SJSA1 (cell line): ENCODE measurements at places on chromosomes 5 and 9. TPM values are rescaled to one million over a fixed set of nuclear protein-coding genes. Genes with fewer than 3 reads are reported as not detected.

Gene APC
- 29.3 and 44.7 TPM in 2 replicates for total RNA-seq

Gene CKMT2
- total RNA-seq = not detected in 2 replicates

Gene RMRP
- 432 and 826 TPM in 2 replicates for total RNA-seq

Gene KCNT1
- not detected in 2 replicates for total RNA-seq

Gene IFNA13
- total RNA-seq = not detected in 2 replicates

Gene FBN2
- 16.1 and 18.5 TPM in 2 replicates for total RNA-seq

Gene CBY3
- total RNA-seq = not detected in 2 replicates

Gene ANKRD18B
- not detected in 2 replicates for total RNA-seq

Gene SLC28A3
- total RNA-seq = 0.11 and 0.13 TPM in 2 replicates

DNA sequence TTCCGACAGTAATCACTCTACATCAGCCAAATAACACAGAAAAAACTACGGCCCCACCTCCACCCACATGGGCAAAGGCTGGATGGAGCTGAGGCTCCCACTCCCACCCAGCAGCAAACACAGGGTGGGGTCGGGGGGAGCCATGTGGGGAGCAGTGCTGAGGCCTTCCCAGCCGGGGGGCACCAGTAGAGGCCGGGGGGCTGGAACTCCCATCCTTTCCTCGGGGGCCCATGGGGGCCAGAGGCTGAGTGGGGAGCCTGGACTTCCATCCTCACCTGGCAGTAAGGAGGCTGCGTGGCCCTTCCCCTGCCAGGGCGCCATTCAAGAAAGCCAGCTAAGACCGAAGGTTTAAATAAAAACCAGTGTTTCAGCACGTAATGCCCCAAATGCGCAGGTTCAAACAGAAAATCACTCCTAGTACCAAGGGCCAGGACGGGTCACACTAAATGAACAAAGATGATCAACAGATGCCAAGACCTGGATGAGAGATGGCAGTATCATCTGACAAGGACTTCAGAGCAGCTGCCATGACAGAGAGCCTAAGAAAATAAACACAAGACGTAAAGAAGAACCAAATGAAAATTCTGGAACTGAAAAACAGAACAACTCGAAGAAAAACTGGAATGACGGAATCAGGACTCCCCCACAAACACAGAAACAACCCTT, 9.4 kb downstream of the CCDC127 start:
- DNase-seq = no peak
- 0 out of 2 replicates have a peak, but pooled peaks cover 5% of the 10 kb centered on the region for H3K4me1 ChIP-seq
- peaks cover 19% of the 10 kb centered on the region for H3K36me3 ChIP-seq
- no peak overlapping the region for H3K4me3 ChIP-seq

DNA sequence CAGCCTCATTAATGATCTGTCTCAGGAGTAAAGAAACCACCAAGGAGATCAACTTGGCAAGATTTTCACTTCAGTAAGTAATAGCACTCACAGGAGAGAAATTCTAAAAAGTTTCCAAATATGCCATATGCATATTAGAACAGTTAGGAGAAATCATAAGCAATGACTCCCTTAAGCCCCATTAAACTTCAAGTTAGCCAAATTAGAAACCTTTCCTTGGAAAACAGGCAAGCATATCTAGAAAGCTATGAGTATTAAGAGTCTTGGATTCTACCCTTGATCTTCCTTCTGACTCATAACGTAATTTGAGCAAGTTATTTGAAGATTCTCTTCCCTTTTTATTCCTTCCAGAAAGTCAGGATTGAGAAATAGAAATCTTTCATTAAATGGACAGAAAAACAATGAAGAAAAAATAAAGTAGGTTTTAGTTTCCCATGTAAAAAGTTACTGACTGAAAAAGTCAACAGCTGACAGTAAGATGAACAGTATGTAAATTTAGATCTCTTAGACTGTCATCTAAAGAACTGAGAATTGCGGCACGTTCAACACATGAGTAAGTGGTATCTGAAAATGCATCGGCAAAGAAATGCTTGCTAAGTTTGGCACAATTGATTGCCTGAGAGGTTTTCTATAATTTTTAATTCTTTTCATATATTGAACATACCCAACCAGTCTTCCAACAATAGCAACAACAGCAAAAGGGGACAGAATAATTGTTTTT, 565.7 kb upstream of the FTMT start:
- H3K4me3 ChIP-seq = no peak overlapping the region
- no peaks in the 10 kb centered on the region for H3K4me1 ChIP-seq
- no peaks in the 10 kb centered on the region; the same call in 1 of the 2 replicates for H3K27me3 ChIP-seq

DNA sequence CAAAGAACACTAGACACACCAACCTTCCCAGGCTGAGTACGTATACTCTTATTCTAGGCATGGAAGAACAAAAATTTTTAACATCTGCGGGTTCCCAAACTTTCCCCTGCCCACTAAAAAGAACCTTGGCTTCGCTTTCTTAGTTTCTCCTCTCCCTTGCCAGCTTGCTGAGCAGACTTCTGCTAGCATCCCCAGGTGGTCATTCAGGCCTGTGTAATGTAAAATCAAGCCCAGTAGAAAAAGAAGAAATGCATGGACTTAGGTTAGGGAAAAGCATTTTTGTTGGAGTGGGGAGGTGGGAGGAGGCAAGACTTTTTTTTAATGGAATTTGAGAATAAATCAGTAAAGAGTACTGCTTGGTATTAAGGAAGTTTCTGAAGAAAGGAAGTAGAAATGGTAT, 331.0 kb upstream of the TLE4 start:
- no peaks in the 10 kb centered on the region for H3K4me1 ChIP-seq
- H3K36me3 ChIP-seq = no peaks in the 10 kb centered on the region
- H3K4me3 ChIP-seq = no peak overlapping the region
- H3K27me3 ChIP-seq = no peaks in the 10 kb centered on the region
- DNase-seq = no peak

- H3K4me1 ChIP-seq = peaks cover 18% of the 10 kb centered on the region
- H3K36me3 ChIP-seq = peaks cover 4% of the 10 kb centered on the region
Measured at GRCh38 chr5:134877159-134877558, 3.0 kb downstream of the TXNDC15 start.

- H3K27me3 ChIP-seq = no peaks in the 10 kb centered on the region
- H3K36me3 ChIP-seq = no peaks in the 10 kb centered on the region
- DNase-seq = peak; percentile 39
- peaks cover 10% of the 10 kb centered on the region for H3K4me1 ChIP-seq
- H3K27ac ChIP-seq = no peak overlapping the region
Measured at GRCh38 chr5:157400741-157401495, 59.1 kb upstream of the NIPAL4 start.

DNA sequence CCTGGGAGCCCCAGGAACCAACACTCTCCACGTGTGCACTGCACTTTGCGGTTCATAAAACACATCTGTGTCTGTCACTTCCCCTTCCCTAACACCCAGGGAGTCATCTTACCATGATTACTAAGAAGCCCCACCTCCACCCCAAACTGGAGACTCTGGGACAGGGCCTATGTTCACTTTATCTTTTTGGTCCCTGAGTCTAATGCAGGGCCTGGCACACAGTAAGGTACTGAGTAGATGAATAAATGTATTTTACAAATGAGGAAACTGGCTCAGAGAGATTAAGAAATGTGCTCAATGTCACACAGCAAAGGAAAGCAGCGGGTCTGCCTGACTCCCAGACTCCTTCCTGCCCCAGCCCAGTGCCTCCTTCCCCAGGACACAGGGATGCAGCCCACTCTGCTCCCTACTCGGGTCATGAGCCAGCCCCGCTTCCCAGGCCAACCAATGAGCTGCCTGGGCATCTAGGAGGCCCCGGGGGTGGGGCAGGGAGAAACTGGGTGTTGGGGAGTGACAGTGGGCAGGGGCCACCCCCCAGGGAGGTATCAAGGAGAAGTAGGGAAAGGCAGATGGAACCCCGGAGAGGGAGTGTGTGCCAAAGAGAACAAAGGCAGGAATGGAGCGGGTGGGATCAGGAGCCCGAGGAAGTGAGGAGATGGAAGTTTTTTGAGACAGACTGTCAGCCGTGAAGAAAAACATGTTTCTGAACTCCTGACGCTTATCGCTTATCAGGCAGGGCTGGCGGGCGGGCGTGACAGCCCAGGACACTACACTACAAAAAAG, 30.5 kb downstream of the SHB start:
- H3K27me3 ChIP-seq = no peaks in the 10 kb centered on the region
- H3K4me3 ChIP-seq = no peak overlapping the region
- H3K4me1 ChIP-seq = peaks cover 53% of the 10 kb centered on the region
- DNase-seq = no peak
- peak overlapping the region; percentile 75 for H3K27ac ChIP-seq

GRCh38 chr5:78647838-78648358, 674 bp downstream of the LHFPL2 start:
- H3K27me3 ChIP-seq = no peaks in the 10 kb centered on the region
- DNase-seq = peak; percentile 67
- H3K4me1 ChIP-seq = peaks cover 36% of the 10 kb centered on the region

DNA sequence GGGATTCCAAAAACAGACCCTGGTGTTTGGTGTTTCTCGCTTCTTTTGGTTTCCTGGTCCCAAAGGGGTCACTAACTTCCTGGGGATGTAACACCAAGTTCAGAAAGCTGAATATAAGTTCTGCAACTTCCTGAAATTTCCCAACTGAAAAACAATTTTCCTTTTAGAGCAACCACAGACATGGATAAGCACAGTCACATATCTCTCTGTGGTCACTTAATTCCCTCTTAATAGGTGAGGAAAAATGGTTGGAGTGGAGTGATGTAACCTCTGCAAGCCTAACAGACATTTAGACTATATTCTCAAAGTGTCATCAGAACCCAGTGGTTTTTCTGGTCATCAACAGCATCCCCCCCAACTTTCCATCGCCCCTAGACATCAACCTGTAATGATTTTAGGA, 135.3 kb downstream of the PRELID2 start:
- DNase-seq = no peak
- no peak overlapping the region for H3K4me3 ChIP-seq
- no peaks in the 10 kb centered on the region for H3K36me3 ChIP-seq
- H3K27me3 ChIP-seq = no peaks in the 10 kb centered on the region

DNA sequence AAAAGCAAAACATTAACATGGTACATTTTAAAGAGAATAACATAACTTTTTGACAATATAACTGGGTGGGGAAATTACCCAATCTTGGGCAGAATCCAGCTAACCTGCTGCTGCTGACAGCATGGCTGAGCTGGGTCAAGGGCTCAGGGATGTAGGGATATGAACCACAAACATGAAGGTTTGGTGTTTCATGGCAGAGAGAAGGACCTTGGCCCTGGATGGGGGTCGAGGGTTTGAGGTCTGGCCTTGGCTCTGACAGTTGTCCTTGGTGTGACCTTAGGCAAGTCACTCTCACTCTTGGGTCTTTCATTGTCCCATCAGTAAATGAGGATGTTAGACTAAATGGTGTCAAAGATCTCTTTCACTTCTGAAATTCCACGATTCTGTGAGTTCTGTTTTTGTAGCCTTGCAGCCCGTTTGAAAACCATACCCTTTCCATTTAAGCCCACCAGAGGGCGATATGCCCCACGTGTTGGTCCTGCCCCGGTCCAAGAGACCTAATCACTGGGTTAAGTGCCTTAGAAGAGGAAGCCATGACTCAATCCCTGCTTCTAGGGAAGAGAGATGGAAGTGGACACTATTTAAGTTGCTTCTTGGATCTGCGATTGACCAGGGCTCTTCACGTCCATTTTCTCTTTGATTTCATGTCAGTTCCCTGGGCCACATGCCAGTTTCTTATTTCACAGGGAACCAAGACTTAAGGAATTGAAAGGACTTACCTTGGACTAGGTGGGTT, 56.8 kb upstream of the TEX48 start:
- DNase-seq = peak; percentile 50
- no peaks in the 10 kb centered on the region for H3K27me3 ChIP-seq
- H3K36me3 ChIP-seq = no peaks in the 10 kb centered on the region
- H3K4me3 ChIP-seq = no peak overlapping the region
